Right atrium auricular region (tissue), 2 donors: ENCODE measurements at places on chromosomes 12 and 14. TPM values are rescaled to one million over a fixed set of nuclear protein-coding genes. Genes with fewer than 3 reads are reported as not detected.

DNA sequence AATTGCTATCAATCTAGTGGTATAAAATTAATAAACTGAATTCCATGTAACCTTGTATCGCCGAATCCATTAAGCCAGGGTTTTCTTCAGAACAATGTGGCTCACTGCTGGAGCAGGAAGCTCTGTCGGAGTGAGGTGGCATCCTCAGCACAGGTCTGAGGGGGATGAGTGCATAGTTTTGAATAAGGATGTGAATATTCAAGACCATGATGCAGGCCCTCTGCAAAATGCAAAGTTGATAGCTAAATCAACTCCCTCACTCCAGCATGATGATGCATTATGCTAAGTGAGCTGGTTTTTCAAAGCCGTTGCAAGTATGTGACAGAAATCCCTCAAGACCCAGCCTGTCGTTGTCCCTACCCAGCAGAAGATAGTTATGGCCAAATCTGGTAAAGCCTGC lies 53.0 kb downstream of the TRIM9 start:
- no peak overlapping the region for H3K27ac ChIP-seq
- no peak overlapping the region for H3K4me3 ChIP-seq
- H3K4me1 ChIP-seq, result no peaks in the 10 kb centered on the region

DNA sequence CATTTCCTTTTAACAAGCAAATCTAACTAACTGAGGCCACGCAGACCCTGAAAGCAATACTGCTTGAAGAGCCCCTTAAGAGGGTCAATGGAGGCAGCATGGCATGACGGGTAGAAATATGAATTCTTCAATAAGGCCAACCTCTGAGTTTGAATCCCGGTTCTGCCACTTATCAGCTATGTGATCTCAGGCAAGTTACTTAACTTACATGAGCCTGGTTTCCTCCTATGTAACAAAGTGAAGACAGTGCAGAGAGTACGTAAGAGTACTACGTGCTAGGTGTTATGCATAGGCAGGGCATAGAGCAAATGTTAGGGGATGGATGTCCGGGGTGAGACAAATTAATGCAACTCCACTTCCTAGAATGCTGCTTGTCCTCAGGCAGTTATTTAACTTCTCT lies 4.7 kb downstream of the HOMEZ start:
- H3K27ac ChIP-seq, result no peak overlapping the region
- no peak for DNase-seq
- no peaks in the 10 kb centered on the region for H3K27me3 ChIP-seq
- no peaks in the 10 kb centered on the region for H3K4me1 ChIP-seq

DNA sequence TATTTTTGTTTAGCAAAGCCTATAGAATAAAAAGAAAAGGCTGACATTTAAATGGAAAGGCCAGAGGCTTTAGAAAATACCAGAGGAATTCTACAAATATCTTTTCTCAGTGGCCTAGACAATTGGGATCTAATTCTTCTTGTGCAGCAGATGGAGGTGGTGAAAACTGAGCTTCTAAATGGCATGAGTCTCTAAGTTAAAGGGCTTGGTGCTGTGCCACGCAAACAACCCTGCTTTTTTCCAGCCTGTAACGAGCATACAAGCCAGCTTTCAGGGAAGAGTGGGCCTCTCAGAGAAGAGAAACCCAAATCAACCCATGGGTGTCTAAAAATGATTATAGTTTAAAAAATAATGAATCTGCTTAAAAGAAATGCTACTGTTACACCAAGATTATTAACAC lies 237.9 kb upstream of the NAV3 start:
- no peaks in the 10 kb centered on the region for H3K36me3 ChIP-seq
- no peak for DNase-seq
- H3K27ac ChIP-seq, result no peak overlapping the region

GRCh38 chr12:104486943-104487819 lies 30.4 kb downstream of the CHST11 start:
- no peak for DNase-seq
- no peaks in the 10 kb centered on the region for H3K27me3 ChIP-seq
- H3K36me3 ChIP-seq, result no peaks in the 10 kb centered on the region
- peak overlapping the region; percentile 50 for H3K27ac ChIP-seq
- H3K4me3 ChIP-seq, result no peak overlapping the region
- H3K4me1 ChIP-seq, result no peaks in the 10 kb centered on the region

DNA sequence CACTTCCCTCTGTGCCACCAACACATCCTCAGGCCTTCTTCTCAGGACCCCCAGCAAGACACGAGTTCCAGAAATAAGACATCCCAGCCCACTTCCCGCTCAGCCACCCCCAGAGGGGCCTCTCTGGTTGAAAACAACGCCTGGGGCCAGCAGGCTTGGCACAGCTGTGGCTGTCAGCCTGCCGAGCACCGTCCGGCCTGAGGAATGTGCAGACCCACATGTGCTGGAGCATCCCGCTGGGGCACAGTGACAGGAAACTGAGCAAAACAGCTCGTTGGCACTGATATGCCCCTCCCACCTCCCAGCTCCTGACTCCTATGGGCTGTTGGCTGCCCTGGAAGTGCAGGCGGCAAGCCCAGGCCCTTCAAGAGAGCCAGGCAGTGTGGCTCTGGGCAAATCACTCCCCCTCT lies 1.4 kb downstream of the SYNE3 start:
- DNase-seq, result no peak
- H3K27me3 ChIP-seq, result no peaks in the 10 kb centered on the region

- no peaks in the 10 kb centered on the region for H3K4me1 ChIP-seq
- H3K4me3 ChIP-seq, result no peak overlapping the region
- no peak overlapping the region for H3K27ac ChIP-seq
- no peaks in the 10 kb centered on the region for H3K36me3 ChIP-seq
- H3K27me3 ChIP-seq, result no peaks in the 10 kb centered on the region
These were observed 58.9 kb downstream of the ARF6 start for GRCh38 chr14:49951691-49952345.

- no peak overlapping the region for H3K4me3 ChIP-seq
- no peaks in the 10 kb centered on the region for H3K36me3 ChIP-seq
- no peak for DNase-seq
- H3K27ac ChIP-seq, result no peak overlapping the region
These were observed 268.3 kb upstream of the CPNE8 start for GRCh38 chr12:39173726-39174125.

- no peaks in the 10 kb centered on the region for H3K4me1 ChIP-seq
- H3K4me3 ChIP-seq, result no peak overlapping the region
- H3K27me3 ChIP-seq, result peaks cover 10% of the 10 kb centered on the region
- no peaks in the 10 kb centered on the region for H3K36me3 ChIP-seq
These were observed 162.8 kb upstream of the LHX5 start for GRCh38 chr12:113634474-113634873.

- H3K36me3 ChIP-seq, result no peaks in the 10 kb centered on the region
- DNase-seq, result no peak
- peaks cover 25% of the 10 kb centered on the region for H3K4me1 ChIP-seq
- H3K27me3 ChIP-seq, result no peaks in the 10 kb centered on the region
- no peak overlapping the region for H3K4me3 ChIP-seq
- H3K27ac ChIP-seq, result no peak overlapping the region
These were observed 52.0 kb downstream of the SLC38A4 start for GRCh38 chr12:46773586-46774321.

DNA sequence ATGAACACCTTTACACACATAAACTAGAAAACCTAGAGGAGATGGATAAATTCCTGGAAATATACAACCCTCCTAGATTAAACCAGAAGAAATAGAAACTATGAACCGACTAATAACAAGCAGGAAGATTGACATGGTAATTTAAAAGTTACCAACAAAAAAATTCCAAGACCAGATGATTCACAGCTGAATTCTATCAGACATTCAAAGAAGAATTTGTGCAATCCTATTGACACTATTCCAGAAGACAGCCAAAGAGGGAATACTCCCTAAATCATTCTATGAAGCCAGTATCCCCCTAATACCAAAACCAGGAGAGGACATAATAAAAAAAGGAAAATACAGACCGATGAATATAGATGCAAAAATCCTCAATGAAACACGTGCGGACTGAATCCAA lies 102.6 kb upstream of the KRR1 start:
- H3K4me1 ChIP-seq, result no peaks in the 10 kb centered on the region
- no peak overlapping the region for H3K4me3 ChIP-seq
- H3K27ac ChIP-seq, result no peak overlapping the region
- no peaks in the 10 kb centered on the region for H3K27me3 ChIP-seq
- no peaks in the 10 kb centered on the region for H3K36me3 ChIP-seq
- DNase-seq, result no peak

GRCh38 chr12:75205558-75205957 lies 4.1 kb downstream of the KCNC2 start:
- H3K4me1 ChIP-seq, result no peaks in the 10 kb centered on the region
- H3K27ac ChIP-seq, result no peak overlapping the region

- no peaks in the 10 kb centered on the region for H3K27me3 ChIP-seq
- H3K4me3 ChIP-seq, result no peak overlapping the region
- peak overlapping the region; percentile 77 for H3K27ac ChIP-seq
- H3K36me3 ChIP-seq, result peaks cover 62% of the 10 kb centered on the region
- no peak for DNase-seq
These were observed 62.6 kb upstream of the CORO1C start for GRCh38 chr12:108793756-108794441.

DNA sequence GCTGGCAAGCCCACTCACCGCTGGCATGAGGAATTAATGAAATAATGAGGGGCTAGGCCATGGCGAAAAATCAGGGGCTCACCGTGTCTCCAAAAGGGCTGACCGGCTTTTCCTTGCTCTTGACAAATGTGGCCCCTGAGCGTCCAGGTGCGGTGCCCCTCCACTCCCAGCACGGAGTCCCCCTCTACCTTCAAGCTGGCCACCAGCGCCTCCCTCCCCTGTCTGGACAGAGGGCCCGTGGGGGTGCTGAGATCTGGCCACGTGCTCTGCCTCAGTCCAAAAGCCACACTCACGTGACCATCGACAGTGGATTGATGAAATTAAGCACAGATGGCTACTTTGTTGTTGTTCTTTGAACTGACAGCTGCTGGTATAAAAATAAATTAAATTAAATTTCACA lies 78.8 kb upstream of the BCL11B start:
- H3K36me3 ChIP-seq, result no peaks in the 10 kb centered on the region
- no peaks in the 10 kb centered on the region for H3K27me3 ChIP-seq
- no peak overlapping the region for H3K27ac ChIP-seq
- DNase-seq, result no peak
- no peaks in the 10 kb centered on the region for H3K4me1 ChIP-seq

GRCh38 chr12:1350055-1350933 lies 244.1 kb downstream of the FBXL14 start:
- no peaks in the 10 kb centered on the region for H3K27me3 ChIP-seq
- no peak overlapping the region for H3K27ac ChIP-seq
- no peaks in the 10 kb centered on the region for H3K36me3 ChIP-seq
- no peak overlapping the region for H3K4me3 ChIP-seq
- no peak for DNase-seq

- no peaks in the 10 kb centered on the region for H3K36me3 ChIP-seq
- H3K27ac ChIP-seq, result no peak overlapping the region
- no peak for DNase-seq
These were observed 47.8 kb downstream of the TESPA1 start for GRCh38 chr12:54936736-54937135.

DNA sequence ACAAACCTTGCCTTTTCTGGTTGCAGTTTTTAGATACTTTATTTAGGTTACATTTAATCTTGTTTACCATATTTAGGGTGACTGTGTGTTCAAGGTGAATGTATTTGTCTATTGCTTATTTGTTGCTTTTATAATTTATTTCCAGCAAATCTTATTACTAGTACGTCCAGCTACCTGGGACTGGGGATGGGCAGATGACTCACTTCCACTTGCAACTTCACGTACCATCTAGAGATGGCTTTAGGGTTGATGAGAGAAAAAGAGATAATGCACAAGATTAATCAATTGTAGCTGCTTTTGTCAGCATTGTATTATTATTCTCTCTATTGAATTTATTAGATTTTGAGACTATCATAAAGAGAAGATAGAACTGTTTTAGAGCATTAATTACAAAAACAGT lies 5.1 kb downstream of the MIPOL1 start:
- no peaks in the 10 kb centered on the region for H3K4me1 ChIP-seq
- no peak overlapping the region for H3K27ac ChIP-seq
- no peaks in the 10 kb centered on the region for H3K36me3 ChIP-seq
- no peaks in the 10 kb centered on the region for H3K27me3 ChIP-seq
- no peak for DNase-seq
- no peak overlapping the region for H3K4me3 ChIP-seq

DNA sequence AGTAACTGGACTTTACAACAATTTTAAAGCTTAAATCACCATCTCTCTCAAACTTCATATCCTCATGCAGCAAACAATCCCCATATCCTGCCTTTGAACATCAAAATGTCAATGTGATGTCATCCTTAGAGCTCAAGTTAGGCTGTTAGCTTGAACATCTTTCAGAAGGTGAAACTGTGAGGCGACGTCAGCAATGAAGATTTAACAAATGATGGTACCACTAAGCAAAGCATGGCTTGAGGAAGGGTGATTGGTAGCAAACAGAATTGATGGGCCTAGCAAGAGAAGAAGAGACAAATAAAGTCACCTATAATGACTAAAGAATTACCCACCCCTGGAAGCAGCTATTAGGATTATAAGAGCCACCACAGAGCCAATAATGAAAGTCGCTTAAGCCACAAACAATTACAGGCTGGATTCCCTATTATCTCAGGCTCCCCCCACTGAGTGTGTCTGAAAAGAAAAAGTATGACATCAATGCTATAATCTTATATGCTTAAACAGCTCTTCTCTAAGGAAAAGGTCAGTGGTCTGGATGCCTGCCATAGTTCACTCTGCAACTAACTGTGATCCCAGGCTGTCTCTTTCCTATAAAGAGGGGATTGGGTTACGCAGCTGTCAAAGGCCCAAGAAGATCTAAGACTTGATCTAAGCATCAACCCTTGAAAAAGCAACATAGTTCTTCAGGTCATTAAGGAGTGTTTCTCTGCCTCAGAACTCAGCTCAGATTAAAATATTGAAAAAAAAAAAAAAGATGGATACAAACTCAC lies 18.1 kb downstream of the EGLN3 start:
- peak overlapping the region; percentile 68 for H3K27ac ChIP-seq
- no peak overlapping the region for H3K4me3 ChIP-seq

GRCh38 chr14:98229656-98230366 lies 1042.2 kb downstream of the BCL11B start:
- H3K27ac ChIP-seq, result no peak overlapping the region
- no peaks in the 10 kb centered on the region for H3K36me3 ChIP-seq
- no peaks in the 10 kb centered on the region for H3K27me3 ChIP-seq
- no peak overlapping the region for H3K4me3 ChIP-seq
- no peaks in the 10 kb centered on the region for H3K4me1 ChIP-seq

The PMEL gene
- total RNA-seq, result 1.1 TPM

The DBX2 gene
- total RNA-seq, result 0.19 TPM

The CALCOCO1 gene
- 232 TPM for total RNA-seq

The EXOC3L4 gene
- not detected for total RNA-seq

The CLEC7A gene
- 7.9 TPM for total RNA-seq

The XRCC3 gene
- 2.1 TPM for total RNA-seq

The ZBTB1 gene
- total RNA-seq, result 21.2 TPM

The KCNC2 gene
- total RNA-seq, result not detected

The ACRBP gene
- not detected for total RNA-seq

The SERPINA9 gene
- total RNA-seq, result not detected

The DPPA3 gene
- not detected for total RNA-seq

The BDKRB2 gene
- 2.9 TPM for total RNA-seq

The INHBC gene
- total RNA-seq, result not detected

The TMEM229B gene
- total RNA-seq, result 1.3 TPM
